ENCODE measurements at places on chromosomes 11 and 22.

DNA sequence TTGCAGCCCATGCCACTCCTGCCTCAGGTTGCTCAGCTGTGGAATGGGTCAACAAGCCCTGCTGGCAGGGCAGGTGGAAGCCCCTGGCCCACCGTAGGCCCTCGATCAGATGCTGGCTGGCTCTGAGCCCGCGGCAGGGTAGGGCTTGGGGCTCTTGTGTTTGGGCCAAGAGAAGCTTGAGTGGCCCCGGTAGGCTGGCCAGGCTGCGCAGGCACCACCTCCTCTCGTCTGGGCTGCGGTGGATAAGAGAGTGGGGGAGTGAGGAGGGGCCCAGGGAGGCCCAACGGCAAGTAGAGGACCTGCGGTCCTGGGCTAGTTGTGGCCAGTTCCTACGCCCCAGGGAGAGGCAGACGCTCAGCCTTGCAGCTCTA is 115.2 kb downstream of the CEP164 start:
- DNase-seq: no peak

GRCh38 chr11:94144216-94144615 is 15.6 kb downstream of the PANX1 start:
- DNase-seq: no peak

- no peak for DNase-seq
Measured at GRCh38 chr11:94302776-94303175, 1.6 kb upstream of the IZUMO1R start.

- no peak for DNase-seq
Measured at GRCh38 chr22:21755851-21756284, 20.3 kb upstream of the YPEL1 start.

GRCh38 chr11:73149105-73149504 is 7.0 kb upstream of the FCHSD2 start:
- DNase-seq: peak; percentile 14

DNA sequence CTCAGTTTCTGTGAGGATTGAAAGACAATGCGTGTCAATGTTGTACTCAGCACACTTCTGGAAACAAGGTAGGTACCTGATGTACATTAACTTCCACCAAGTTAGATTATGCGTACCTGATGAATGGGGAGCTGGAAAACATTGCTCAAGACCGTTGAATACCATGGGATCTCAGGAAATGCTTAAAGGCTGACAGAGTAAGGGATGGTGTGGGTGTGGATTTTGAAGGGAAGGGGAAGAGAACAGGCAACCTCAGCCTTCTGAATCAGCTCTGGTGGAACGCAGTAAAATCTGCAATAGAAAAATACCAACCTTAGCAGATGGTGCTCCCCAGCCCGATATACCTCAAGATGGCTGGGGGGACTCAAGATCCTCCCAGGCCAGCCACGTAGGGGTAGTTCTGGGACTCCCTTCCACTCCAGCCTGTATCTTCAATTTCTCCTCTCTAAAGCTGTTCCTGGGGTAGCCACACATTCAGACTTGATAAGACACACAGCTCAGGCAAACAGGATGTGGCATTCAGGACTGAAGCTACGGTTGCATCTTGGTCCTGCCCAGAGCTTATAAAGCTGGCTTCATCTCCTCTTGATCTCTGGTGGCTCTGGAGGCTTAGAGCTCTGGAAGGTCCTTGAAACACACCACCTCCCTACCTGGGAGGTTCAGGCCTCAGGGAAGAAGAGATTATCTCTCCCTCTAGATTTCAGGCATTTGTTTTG is 111.8 kb downstream of the CTNND1 start:
- no peak for DNase-seq

DNA sequence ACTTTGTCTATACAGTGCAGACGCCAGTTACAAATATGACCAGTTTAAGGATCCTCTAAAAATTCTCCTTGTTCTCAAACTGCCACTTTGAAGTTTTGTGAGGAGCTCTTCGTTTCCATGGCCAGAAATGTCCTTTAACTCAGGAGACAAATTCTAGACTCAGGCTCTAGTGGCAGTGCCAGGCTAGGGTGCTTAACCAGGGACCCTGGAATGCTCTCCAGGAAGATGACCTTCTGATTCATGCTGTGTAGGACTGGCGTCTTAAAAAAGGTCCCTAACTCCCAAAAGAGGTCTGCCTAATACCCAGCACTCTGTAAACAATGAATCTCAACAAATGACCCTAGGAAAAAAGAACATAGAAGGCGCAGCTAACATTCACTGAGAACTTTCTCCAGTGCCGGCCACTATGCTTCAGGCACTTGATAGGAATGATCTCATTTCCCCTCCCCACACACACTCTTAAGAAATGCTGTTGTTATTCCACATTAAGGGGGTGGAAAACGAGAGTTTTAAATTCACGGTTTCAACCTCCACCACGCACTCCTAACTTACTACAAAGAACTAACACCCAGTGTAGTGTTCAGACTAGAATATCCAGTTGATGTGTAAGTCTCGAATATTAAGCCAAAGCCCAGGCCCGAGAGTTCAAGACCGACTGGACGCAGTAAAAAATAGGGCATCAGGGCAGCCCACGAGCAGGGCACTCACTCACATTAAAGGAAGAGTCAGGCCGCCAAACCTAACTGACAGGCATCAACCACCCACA is 747 bp downstream of the NXF1 start:
- no peak for DNase-seq

GRCh38 chr22:24133187-24133965 is 47.9 kb upstream of the SUSD2 start:
- DNase-seq: no peak

DNA sequence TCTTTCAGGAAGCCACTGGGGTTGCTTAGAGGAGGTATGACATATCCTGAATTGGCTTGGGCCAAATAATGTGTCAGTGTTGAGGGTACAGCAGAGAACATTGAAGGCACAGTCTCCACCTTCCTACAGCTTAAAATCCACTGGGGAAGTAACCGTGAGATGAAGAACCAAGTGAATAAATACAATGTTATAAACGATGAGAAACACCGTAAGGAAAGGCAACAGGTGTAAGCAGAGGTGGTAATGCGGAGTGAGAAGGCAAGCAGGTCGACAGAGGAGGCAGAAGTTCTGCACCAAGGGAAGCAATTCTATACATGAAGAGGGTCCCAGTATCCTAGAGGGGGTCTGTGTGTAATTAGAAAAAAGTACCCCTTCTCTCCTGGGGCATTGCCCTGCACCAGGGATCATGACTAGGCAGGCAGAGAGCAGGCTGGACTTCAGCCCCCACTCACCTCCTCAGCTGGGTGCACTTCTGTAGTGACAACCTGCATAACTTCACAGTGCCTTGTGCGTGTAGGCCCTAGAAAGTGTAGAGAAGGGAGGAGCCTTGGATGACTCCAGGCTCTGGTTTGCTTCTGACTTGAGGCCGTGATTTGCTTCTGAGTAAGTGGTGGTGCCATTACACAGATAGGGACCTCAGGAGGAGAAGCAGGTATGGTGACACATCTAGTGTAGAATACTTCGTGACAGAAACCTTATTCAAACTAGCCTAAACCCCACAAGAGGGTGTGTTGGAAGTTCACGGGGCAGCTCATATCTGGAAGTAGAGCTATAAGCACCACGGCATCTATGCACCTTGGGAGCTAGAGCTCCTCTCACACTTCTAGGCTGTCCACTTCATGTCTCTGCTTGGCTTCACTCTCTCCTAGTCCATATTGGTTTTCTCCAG is 4.9 kb downstream of the MYOD1 start:
- no peak for DNase-seq

- no peak for DNase-seq
Measured at GRCh38 chr11:109112261-109112660, 309.7 kb upstream of the C11orf87 start.

DNA sequence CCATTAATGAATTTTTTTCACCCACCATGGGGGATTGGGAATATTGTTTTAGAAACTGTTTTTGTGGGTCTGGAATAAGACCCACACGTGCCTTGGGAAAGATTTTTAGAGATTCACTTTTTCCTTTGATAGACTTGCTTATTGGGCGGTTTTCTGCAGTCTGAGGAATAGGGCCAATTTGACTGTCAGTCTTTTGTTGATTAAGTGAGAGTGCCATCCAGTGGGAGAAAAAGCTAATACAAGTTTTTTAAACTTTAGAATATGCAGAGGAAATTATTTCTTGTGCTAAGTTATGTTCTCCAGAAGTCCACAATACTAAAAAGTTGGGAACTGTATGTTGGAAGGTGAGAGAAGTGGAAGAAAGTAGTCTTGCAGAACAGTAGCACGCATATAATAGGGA is 56.1 kb downstream of the PRMT3 start:
- no peak for DNase-seq

DNA sequence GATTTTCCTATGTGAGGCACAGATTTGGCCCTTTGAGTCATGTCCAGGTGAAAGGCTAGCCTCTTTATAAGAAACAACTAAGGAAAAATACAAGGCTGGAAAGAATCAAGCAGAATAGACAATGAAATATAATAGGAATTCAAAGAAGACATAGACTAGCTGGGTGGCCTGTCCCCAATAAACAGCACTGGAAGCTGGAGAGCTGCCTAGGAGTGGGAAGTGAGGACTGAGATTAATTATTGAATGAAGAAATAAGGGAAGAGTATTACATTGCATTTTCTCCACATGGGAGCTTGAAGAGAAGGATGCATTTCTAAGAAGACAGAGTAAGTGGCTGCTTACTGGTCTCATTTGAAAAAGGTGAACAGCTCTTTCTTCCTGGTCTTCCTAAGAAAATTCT is 100.0 kb downstream of the CCDC34 start:
- no peak for DNase-seq

GRCh38 chr11:96331699-96332116 is 11.3 kb downstream of the MAML2 start:
- DNase-seq: no peak

GRCh38 chr11:69656536-69657455 is 15.8 kb downstream of the CCND1 start:
- no peak for DNase-seq

DNA sequence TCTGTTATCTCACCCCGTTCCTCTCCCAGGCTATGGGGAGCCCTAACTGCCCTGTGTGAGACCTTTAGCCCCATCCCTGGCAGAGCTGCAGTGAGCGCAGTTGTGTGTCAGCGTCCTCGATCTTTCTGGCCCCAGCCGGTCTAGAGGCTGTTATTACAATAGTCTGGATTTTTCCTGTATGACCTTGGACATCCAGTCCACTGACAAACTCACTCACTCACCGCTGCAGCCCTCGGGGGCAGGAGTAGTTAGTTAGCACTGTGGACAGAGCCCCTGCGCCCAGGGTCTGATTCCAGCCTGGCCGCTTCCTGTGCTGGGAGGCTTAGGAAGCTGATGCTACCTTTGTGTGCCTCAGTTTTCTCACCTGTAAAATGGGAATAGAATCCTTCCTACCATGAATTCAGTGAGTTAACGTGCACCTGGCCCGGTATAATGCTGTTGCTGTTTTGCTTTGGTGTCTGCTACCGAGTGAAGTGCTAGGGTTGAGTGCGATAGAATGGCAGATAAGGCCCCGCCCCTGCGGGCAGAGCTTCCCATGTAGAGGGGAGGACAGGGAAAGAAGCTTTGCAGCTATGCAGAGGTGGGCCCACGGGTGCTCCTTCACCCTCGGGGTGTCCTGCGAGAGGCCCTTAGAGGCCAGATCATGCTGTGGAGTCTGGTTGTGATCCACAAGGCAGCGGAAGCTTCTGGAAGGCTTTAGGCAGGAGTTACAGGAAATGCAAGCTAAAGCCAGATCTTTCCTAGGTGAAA is 3.0 kb downstream of the LRP5 start:
- no peak for DNase-seq

DNA sequence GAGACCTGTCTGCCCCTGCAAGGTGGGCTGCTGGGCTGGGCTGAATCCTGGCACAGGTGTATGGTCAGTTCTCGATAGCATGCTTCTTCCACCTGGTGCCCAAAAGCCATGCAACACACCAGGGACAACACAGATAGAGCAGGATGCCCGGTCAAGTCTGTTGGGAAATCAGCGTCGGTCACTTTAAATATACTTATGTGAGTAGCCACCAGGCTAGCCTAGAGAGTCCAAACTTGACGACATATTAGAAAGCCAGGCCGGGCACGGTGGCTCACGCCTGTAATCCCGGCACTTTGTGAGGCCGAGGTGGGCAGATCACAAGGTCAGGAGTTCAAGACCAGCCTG is 8.9 kb downstream of the C1QTNF6 start:
- no peak for DNase-seq

- DNase-seq: no peak
Measured at GRCh38 chr11:70854901-70855556, 397.3 kb downstream of the SHANK2 start.

DNA sequence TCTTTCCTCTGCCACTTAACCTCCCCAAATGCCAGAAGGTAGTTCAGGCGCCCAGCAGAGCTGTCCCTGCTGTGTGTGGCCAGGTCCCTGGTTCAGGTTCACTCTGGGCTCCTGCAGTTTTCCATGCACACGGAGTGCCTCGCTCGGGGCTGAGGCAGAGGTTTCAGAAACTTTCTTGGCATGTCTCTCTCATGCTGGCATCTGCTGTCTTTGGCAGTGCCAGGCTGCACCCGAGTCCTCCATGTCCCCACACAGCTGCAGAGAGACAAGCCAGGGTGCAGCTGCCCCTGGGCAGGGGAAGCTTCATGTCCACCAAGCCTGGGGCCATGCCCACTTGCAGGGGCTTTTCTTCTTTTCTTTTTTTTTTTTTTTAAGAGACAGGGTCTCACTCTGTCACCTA is 7.0 kb upstream of the NEFH start:
- DNase-seq: no peak

GRCh38 chr11:33329705-33330329 is 72.6 kb downstream of the HIPK3 start:
- no peak for DNase-seq

- DNase-seq: no peak
Measured at GRCh38 chr11:116953530-116954285, 116.3 kb upstream of the APOA1 start.

- DNase-seq: no peak
Measured at GRCh38 chr11:67025750-67026149, 2.8 kb downstream of the SYT12 start.

DNA sequence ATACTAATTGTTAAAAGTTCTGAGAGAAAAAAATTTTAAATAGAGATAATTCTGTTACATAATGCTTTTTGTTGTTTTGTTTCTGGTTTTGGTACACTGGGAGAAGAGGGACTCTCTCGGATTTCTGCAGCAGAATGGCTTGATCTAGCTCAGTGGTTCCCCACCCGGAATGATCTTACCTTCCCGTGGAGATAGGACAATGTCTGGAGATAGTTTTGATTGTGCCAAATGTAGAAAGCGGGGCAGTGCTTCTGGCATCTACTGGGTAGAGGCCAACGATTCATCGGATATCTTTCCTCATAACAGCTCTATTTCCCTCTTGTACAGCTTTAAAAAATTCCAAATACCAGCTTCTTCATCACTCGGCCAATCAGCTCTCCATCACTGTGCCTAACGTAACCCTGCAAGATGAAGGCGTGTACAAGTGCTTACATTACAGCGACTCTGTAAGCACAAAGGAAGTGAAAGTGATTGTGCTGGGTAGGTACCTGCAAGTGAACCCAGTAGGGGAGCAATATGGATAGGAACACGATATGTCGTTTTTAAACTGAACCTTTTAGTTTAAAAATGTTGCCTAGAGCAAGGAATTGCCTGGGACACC is 13.2 kb downstream of the CRTAM start:
- no peak for DNase-seq
